Stimulated activated naive B cell treated with anti-CD40 and anti-IgM and Interleukin-4, amounts not matched to agents 10 μg/mL and 1 μg/mL and 100 μg/mL, for 72 hours (primary cell): ENCODE measurements at places on chromosomes 11 and 22.
A peak's percentile ranks its signal among the peaks of the same experiment; 100 is the strongest.

DNA sequence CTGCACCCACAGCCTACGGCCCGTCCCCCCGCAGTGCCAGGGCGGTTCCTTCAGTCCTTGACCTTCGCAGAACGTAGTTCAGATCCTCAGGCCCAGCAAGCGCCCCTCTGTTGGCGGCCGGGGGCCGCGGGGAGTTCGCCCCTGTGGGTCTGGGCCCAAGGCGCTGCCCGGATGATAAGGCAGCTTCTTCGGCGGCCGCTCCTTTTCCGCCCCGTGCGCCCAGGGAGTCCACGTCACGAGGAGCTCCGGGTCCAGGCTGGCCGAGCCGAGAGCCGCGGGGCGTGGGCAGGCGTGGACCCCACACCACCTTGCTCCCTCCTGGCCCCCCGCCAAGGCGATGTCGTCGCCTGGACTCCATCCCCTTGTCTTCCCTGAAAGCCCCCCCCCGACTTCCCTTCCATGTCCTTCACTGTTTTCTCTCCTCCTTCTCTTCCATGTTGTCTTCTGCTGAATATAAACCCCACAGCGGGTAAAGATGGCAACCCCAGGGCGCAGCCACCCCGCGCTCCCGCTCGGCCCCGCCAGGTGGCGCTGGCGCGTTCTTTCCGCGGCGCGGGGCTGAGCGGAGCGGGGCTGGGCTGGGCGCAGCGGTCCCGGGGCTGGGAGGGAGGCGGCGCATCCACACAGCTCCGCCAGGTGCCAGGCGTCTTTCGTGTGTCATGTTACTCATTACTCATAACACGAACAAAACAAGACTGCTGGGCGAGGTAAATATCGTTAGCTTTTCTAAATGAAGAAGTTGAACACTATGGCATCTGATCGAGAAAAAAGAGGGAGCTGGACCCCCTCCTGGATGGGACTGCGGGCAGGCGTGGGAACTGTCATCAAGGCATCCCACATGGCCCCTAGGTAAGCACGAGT is 321.0 kb downstream of the NTM start:
- H3K4me3 ChIP-seq: no peak overlapping the region
- H3K4me1 ChIP-seq: peaks cover 7% of the 10 kb centered on the region
- DNase-seq: no peak
- no peaks in the 10 kb centered on the region for H3K36me3 ChIP-seq

- no peaks in the 10 kb centered on the region for H3K27me3 ChIP-seq
- peaks cover 3% of the 10 kb centered on the region for H3K4me1 ChIP-seq
- H3K36me3 ChIP-seq: no peaks in the 10 kb centered on the region
- H3K4me3 ChIP-seq: no peak overlapping the region
- DNase-seq: no peak
Observed at GRCh38 chr11:86495351-86495750, 120.7 kb downstream of the CCDC81 start.

DNA sequence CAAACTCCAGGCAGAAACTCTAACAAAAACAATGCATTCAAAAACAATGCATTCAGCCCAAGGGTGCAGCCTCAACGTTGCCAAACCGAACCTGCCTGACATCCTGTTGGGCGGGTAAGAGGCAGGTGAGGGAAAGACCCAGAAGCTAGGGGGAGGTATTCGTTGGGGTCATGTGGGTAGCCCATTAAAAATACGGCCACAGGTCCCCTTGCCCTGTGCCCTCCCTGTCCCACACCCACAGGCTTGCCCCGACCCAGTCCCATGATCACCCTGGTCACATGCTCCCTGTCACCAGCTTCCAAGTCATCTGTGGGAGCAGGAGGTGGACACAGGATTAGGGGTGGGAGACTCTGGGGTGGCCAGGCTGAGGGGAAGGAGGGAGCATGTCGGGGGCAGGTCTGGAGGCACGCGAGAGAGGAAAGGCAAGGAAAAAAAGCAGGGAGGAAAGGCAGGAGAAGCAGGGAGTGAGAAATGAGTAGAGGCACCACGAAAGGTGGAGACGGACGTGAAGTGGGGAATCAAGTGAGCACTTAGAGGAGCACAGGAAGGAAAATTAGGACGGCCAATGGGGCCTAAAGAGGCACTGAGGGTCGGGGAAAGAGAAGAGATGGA is 683 bp downstream of the PLA2G6 start:
- H3K4me1 ChIP-seq: peaks cover 39% of the 10 kb centered on the region
- peak overlapping the region; percentile 96 for H3K27ac ChIP-seq
- peak; percentile 31 for DNase-seq

- H3K36me3 ChIP-seq: peaks cover 23% of the 10 kb centered on the region
- H3K4me1 ChIP-seq: no peaks in the 10 kb centered on the region
- H3K27me3 ChIP-seq: no peaks in the 10 kb centered on the region
- DNase-seq: no peak
- H3K4me3 ChIP-seq: no peak overlapping the region
Observed at GRCh38 chr22:37985751-37986281, 1.5 kb upstream of the SOX10 start.

DNA sequence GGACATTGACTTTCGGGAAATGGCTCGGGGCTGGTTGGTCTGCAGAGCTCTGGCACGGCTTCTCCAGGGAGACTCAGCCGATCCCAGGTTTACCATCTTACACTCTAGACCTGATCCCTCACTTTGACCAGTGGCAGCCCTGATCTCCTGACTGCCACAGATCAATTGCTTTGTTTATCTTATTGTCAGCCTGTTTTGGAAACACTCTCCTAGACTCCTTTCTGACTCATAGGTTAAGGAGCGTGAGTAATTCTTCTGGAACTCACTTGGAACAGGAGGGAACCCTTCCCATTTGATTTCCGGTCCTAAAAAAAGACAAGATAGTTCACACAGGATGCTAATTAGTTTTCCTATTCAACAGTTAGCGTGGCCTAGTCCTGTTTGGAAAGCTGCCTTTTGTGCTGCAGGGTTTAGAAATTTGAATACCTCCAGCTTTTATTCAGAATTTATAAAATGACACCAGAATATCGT is 16.0 kb upstream of the BMAL1 start:
- DNase-seq: no peak
- no peaks in the 10 kb centered on the region for H3K4me1 ChIP-seq
- H3K36me3 ChIP-seq: no peaks in the 10 kb centered on the region
- H3K4me3 ChIP-seq: no peak overlapping the region
- H3K27ac ChIP-seq: no peak overlapping the region
